ENCODE measurements at places on chromosomes 11 and 22.

GRCh38 chr11:90846628-90847027 is 623.8 kb upstream of the CHORDC1 start:
- no peak for DNase-seq

DNA sequence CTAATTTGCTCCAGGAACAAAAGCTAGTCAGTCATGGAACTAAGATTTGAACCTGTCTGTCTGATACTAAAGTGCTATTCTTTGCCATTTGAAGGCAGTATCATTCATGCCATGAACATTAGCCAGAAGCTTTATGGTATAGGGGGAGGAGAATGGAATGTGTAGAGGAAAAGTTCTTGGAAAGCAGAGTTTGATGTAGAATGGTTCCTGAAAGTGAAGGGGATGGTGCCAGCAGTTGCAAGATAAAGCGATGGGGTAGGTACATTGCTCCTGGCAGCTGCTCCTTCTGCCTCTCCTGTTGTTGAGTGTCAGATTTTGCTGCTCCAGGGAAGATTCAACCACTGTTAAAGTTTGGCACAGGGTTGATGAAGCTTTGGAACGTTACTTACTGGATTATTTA is 53.4 kb downstream of the ARHGAP42 start:
- DNase-seq = no peak

DNA sequence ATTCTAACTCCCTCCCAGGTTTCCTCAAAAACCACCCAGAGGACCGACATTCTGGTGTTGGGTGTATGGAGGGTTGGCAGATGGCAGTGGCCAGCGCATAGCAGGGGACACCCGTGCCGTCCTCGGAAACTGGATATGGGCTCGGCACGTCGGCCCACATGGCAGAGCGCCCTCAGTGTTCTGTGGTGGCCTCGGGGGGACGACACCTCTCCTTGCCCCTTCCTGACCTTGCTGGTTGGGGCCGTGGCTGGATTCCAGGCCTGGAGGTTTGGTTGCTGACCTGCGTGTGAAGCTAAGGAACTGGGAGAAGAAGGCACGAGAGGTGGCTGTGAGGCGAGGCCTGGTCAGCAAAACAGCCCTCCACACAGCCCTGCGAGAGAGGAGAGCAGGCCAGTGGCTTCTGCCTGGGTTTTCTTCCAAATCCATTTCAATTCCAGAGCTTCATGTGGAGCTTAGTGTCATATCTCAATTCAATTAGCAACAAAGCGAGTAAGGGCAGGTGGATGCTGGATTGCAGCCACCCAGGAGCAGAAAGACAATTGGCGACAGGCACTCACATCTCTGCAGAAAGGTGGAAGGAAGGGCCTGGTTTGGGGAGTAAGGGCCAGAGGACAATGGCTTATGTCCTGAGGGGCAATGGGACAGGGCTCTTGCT is 478.4 kb downstream of the BRD1 start:
- no peak for DNase-seq

DNA sequence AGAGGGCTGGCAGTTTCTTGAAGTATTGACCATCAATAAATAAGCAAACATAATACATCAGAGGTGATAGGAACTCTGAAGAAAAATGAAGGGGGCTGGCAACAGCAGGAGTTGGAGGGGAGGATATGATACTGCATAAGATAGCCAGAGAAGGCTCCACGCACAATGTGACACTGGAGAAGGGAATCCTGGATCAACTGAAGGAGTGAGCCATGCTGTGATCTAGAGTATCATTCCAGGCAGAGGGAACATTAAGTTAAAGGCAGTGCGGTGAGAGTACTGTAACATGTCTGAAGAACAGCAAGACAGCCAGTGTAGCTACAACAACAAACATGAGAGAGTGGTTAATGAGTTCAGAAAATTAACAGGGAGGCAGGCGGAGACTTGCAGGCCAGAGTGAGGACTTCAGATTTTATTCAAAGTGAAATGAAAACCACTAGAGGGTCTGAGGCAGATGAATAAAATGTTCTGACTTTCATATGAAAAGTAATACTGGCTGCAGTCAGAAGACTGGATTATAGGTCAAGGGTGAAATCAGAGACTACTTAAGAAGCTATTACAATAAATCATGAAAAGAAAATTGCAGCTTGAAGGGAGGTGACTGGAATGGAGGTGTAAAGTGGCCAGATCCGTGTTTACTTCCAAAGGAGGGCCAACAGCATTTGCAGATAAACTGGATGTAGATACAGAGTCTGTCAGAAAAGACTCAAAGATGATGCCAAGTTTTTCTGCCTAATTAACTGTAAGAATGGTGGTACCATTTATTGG is 49.4 kb downstream of the RRAS2 start:
- no peak for DNase-seq
